ENCODE measurements at places on chromosomes 12 and 14.

DNA sequence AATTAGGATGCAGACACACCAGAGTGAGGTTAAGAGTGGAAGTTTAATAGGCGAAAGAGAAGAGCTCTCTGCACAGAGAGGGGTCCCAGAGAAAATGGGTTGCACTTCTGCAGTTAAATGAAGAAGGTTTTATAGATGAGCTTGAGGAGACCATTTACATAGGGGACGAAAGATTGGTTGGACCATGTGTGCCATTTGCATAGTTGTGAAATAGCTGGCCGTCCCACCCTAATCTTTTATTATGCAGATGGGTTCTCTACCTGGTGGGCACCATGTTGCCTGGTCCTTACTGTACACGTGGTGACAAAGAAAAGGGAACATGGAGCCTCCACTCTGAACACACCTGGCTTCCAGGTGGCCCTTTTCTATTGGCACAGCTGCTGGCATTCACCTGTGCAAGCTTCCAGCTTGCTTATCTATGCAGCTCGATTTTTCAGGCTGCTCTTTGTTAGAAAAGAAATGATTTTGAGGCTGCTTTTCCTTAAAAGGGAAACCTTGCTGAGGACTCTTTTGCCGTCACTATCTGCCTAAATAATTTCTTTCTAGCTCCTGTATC, 67.1 kb upstream of the SRSF5 start:
- no peak for DNase-seq

DNA sequence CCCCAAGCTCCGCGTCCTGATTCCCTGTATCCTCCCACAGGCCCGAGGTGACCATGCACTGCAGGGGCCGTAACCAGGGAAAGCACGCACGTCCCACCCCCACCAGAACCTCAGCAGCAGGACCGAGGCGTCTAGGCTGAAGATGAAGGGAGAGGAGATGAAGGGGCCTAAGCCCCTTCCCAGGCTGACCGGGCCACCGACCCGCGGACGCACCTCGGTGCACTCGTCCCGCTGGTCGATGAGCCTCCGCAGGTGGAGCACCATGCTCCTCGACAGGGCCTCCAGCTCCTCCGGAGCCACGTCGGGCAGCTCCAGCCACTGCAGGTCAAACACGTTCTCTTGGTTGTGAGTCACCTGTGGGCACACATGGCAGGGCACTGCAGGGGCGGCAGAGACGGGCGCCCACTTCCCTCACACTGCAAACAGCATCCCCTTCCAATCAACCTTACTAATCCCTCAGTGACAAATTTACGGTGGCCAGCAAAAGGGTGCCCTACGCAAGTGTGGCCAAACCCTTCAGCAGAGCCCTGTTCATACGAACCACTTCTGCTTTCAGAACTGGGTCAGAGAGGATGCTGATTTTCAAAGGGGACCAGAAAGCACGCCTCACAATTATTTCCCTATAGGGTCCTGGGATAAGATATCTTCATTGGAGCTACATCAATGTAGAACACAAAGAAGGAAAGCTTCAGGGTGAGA, 77.8 kb downstream of the CCDC88C start:
- DNase-seq = no peak

- DNase-seq = no peak
Measured at GRCh38 chr12:8047842-8048241, 15.3 kb downstream of the FOXJ2 start.

GRCh38 chr12:109069307-109070271, 17.2 kb downstream of the USP30 start:
- DNase-seq = no peak

DNA sequence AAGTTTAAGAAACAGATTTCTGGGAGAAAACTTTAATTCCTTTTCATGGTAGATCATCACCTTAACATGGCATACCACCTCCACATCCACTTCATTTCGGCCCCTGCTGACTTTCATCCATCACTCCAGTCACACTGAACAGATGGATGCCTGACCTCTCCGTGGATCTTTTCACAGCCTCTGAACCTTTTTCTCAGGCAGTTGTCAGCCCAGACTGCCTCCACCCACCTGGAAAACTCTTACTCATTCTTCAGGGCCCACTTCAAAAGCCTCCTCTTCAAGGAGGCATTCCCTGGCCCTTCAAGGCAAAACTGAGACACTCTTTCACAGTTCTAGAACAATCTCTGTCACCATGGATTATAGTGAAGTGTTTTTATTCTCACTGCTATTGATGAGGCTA, 52.9 kb downstream of the GXYLT1 start:
- DNase-seq = no peak

- no peak for DNase-seq
Measured at GRCh38 chr12:47556261-47557030, 149.4 kb downstream of the RPAP3 start.

- no peak for DNase-seq
Measured at GRCh38 chr14:28344381-28344780, 422.2 kb upstream of the FOXG1 start.

DNA sequence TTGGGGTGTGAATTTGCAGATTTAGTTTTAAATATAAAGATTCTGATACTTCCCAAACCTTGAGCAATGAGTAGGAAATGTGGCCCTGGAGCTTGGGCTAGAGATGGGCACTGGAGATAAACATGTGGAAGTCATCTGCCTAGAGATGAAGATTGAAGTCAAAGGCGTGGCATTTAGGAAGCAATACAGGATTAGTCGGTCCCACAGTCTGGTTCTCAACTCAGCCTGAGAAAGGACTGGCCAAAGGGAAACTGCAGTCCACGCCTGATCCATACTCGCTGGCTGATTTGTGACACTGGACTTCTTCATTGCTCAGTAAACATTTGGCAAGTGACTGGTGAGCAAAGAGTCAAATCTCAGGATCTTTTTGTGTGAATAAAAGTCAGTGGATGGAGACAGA, 268.2 kb upstream of the ATP2B1 start:
- DNase-seq = no peak

DNA sequence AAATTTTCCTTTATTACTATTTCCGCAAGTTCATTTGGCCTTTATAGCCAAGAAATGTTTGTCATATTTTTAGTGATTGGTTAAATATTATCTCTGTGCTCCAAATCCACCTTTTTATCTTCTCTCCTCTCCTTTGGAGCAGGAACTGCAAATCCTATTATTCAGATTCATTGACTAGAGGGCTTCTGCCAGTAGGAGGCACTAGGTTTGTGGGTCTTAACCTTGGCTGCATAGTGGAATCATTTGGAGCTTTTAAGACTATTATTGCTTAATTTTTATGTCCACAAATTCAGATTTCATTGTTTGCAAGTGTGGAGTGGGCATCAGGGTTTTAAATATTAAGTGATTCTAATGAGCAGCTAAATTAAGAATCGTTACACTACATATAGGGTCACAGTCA, 75.3 kb upstream of the SYT10 start:
- no peak for DNase-seq

DNA sequence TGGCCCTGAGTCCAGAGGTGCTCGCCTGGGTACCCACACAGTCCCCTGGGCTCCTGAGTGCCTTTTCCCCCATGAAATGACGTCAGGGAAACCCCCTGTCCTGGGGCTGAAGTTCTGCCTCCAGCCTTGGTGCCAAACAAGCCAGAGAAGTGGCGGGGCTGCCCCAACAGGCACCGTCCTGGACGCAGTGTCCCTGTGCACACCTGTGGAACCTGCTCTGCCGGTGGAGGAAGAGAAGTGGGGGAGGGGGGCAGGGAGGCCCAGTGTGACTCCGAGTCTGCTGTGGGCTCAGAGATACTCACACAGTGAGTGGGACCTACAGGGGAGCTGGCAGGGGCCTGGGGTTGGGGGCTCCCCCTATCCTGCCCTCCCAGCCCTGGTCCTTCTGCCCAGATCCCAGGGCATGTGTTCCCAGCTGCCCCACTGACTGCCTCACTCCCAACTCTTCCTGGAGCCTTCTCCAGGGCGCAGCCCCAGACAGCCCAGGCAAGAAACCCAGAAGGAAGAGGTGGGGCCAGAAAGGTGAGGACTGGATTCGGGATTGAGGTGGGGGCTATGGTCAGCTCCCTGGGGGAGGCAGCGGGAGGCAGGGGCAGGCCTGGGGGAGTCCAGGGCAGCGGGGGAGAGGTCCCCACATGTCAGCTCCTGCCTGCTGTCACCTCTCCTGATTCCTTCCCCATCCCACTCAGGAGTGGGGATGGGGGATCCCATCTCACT, 24.7 kb downstream of the CCDC85C start:
- no peak for DNase-seq

DNA sequence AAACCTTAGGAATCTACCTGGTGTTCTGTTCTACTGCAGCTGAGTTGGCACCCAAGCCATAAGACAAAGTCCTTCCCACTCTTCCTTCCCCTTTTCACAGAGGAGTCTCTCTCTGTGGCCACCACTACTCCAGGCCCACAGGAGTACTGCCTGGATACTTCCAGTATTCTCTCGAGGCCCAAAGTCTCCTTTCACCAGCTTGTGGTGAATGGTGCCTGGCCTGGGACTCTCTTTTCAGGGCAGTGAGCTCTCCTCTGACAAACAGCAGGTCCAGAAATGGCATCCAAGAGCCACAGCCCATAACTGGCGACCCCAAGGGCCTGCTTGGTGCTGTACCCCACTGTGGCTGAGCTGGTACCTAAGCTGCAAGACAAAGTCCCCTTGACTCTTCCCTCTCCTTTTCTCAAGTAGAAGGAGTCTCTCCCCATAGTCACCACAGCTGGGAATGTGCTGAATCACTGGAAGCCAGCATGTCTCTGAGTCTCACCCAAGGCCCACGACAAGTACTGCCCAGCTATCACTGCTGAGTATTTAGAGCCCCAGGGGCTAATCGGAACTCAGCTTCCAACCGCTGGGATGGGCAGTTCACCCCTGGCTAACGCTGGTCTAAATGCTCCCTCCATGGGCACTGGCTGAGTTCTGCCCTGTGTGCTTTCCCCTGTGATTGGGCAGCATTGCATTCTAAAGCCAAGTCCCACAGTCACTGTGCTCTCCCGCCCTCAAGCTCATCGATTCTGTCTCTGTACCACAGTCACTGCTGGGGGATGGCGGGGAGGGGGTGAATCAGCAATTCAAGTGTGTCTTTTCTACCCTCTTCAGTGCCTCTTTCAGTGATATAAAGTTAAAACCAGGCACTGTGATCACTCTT, 6.1 kb downstream of the A2ML1 start:
- no peak for DNase-seq

- DNase-seq = peak; percentile 11
Measured at GRCh38 chr12:44286336-44286735, 450.5 kb downstream of the TMEM117 start.

DNA sequence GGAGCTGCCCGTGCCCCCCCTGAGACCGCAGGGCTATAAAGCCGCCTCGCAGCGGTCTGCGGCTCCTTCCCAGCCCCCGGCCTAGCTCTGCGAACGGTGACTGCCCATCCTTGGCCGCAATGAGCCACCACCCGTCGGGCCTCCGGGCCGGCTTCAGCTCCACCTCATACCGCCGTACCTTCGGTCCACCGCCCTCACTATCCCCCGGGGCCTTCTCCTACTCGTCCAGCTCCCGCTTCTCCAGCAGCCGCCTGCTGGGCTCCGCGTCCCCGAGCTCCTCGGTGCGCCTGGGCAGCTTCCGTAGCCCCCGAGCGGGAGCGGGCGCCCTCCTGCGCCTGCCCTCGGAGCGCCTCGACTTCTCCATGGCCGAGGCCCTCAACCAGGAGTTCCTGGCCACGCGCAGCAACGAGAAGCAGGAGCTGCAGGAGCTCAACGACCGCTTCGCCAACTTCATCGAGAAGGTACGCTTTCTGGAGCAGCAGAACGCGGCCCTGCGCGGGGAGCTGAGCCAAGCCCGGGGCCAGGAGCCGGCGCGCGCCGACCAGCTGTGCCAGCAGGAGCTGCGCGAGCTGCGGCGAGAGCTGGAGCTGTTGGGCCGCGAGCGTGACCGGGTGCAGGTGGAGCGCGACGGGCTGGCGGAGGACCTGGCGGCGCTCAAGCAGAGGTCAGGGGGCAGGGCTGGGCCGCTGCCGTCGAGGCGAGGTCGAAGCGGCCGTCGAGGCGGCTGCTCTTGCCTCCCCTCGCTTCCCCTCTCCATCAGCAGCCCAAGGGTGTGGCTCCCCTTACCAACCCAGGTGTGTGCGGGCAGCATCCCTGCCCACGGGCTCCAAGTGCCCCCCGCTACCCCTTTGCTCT, at the start of gene PRPH:
Gene PRPH (plus strand): TSS at position 66 of the 855 bp plus-strand sequence. CDS start 54 bp downstream, at position 120.
- no peak for DNase-seq

- no peak for DNase-seq
Measured at GRCh38 chr14:41297576-41298327, 308.9 kb upstream of the LRFN5 start.

DNA sequence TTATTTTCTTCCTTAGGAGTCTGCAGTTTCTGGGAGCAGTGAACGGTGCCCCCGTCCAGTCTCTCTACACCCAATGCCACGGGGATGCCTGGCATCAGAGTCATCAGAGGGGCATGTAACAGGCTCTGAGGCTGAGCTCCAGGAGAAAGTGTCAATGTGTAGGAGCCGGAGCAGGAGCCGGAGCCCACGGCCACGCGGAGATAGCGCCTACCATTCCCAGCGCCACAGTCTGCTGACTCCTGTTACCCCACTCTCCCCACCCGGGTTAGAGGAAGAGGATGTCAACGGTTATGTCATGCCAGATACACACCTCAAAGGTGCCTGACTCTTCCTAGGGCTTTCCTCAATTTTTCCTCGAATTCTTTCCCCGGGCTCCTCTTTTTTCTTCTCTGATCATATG, 3.3 kb upstream of the PA2G4 start:
- DNase-seq = no peak

Data from CD4-positive, alpha-beta T cell treated with Interleukin-4 for 1 hour (primary cell).